ENCODE measurements at places on chromosomes 5 and 9.

DNA sequence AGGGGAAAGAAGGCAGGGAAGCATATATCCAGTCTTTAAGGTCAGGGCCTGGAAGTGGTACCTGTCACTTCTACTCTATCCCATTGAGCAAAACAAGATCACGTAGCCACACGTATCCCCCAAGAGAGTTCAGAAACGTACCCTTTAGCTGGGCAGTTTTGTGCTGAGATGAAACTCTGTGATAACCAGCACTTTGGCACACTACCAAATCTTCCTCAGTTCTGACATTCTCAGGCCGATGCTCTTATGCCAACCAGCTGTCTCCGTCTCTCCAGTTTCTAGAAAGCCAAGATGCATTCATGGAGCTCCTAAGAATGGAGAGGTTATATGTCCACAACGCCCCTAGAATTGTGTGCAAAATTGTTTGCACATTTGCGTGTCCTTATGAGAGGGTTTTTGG is 176.6 kb upstream of the MSX2 start:
- no peak for ATAC-seq

DNA sequence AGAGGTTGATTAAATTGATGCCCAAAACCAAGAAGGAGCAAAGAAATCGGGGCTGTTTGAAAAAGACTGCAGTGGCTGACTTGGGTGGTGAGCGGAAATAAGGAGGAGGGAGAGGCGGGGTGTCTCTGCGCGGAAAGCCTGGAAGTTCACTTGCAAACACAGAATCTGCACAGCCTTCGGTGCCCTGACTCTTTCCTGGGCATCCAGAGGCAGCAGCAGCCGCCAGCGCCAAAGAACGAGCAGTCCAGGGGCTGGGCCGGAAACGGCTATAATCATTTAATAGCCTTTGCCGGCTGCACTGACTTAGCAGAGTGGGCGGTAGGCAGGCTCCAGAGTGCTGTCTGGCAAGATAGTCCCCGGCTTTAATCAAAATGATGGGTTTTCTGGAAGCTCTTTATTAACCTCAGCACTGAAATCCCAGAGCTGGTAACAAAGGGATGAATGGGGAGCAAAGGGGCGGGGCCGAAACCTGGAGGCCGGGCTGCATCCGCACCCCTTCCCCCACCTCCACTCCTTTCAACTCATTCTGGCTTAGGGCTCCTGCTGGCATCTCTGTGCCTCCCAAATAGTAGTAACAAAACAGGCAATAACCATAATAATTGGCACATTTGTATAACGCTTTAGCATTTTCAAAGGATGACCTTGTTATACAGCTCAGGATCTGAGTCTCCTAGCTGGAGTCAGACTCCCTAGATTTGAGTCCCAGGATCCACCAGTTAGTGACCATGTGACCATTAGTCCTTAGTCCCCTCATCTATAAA is 35.7 kb downstream of the PCDHAC2 start:
- ATAC-seq, result no peak

DNA sequence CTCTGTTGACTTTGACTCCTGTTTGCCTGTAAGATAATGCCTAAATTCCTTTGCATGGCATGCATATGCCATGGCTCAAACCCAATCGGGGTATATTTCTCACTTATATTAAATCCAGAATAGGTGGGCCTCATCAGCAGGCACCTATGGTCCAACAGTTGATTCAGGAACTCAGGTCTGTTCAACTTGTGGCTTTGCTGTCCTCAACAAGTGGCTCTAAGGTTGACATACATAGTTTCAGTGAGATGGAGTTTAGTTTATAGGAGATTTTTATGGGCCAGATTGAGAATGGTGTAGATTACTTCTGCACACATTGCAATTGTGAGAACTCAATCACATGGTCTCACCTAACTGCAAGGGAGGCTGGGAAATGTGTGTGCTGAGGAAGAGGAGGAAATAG is 31.6 kb upstream of the PTGER4 start:
- ATAC-seq, result no peak

GRCh38 chr5:80250801-80251200 is 5.0 kb downstream of the SERINC5 start:
- no peak for ATAC-seq
